ENCODE measurements at places on chromosomes 5 and 9. TPM values are rescaled to one million over a fixed set of nuclear protein-coding genes. Genes with fewer than 3 reads are reported as not detected.

KLF4 gene
- 2.6 TPM for total RNA-seq

SPATA31D4 gene
- not detected for total RNA-seq

PLEKHG4B gene
- total RNA-seq: 0.05 TPM

DMRTA1 gene
- total RNA-seq: 0.07 TPM

DMGDH gene
- total RNA-seq: 0.15 TPM

ZDHHC11B gene
- not detected for total RNA-seq

STPG3 gene
- total RNA-seq: not detected

SHISAL2B gene
- total RNA-seq: not detected

LVRN gene
- not detected for total RNA-seq

MEGF10 gene
- 0.15 TPM for total RNA-seq

MLANA gene
- not detected for total RNA-seq

GDF9 gene
- not detected for total RNA-seq
